ENCODE measurements at places on chromosomes 2 and 18.

DNA sequence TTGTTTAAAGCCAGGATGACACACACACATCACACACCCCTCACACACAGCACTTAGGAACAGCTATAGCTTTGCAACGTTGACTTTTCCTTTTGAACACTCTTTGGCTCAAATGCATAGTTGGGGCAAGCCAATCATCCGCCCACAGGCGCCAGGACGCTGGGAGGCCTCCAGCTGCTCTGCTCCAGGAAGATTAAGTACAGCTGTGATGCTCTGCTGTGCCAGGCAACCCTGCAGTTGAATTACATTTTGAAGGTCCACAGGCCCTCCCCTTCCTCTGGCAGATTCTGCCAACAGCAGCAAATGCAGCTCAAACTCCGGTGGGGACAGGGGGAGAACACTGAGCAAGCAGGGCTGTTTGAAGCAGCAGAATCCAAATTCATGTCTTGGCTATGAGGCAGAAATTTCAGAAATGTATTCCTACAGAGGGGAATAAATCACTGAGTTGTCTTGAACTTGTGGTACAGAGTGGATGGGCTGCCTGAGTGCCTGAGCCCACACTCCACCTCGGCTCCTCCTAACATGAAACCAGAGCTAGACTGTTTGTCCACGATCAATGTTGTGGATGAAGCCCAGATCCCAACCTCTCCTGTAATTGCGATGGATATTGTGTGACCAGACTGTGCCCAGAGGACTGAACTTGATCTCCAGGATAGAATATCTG, 86.5 kb upstream of the PPP1CB start:
- peak; percentile 65 for DNase-seq

- DNase-seq = no peak
Observed at GRCh38 chr2:233798335-233799086, 20.4 kb downstream of the MROH2A start.

DNA sequence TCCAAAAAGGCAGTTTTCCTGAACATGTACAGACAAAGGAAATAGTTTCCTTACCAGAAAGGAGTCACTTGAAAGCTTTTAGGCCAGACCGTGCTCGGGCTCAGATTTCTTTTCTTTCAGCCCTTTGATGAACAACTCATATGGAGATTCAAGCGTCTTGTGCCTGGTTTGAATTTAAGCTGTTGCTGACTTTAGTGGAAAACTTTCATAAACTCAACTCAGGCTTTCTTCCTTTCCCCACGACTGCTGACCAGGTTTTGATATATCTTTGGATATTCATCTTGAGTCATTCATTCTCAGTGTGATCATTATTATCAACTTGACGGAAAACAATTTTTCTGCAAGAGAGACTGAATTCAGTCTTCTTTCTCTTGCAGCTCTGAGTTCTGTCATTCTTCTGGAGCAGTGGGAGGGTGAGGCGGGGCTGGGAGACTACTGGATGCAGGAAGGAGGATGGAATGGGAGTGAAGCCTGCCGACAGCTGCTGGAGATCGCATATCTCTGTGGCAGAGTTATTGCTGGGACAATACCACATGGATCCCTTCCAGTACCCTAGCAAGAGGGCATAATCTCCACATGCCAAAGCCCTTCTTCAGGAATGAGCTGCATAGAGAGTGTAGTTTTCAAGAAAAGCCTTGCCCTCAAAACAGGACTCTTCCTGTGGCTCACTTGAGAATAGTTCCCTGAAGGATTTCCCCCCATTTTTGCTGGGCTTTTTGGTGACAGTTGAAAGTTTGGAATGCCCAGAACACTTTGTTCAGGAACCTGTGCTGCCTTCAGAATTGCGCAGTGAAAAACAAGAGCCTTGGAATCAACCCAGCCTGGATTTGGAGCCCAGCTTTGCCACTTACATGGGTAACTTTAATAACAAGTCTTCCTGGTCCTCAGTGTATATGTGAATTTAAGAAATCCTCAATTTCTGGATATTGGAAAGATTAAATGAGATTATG, 364.4 kb downstream of the ZNF521 start:
- DNase-seq = no peak

- DNase-seq = no peak
Observed at GRCh38 chr2:40658941-40659340, 207.1 kb upstream of the SLC8A1 start.

GRCh38 chr2:228516019-228516418, 334.5 kb upstream of the SPHKAP start:
- no peak for DNase-seq

GRCh38 chr2:75523313-75524275, 37.1 kb downstream of the EVA1A start:
- DNase-seq = no peak

DNA sequence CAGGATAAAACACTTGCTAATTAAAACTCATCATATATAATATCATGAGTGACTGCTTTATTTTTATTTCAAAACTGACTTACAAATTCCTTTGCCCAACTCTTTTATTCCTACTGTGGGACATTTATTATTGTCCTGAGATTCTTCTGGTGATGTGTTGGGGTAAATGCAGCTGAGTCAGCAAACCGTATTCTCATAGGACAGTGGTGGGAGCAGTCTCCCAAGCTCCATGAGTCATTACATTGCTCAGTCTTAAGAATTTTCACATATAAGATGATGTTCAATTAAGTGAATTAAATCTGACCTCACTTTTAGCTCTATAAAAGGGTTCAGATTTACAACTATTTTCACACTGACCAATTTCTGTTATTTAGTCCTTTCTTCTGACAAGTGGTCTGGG, 1530.7 kb downstream of the LRP1B start:
- DNase-seq = no peak

DNA sequence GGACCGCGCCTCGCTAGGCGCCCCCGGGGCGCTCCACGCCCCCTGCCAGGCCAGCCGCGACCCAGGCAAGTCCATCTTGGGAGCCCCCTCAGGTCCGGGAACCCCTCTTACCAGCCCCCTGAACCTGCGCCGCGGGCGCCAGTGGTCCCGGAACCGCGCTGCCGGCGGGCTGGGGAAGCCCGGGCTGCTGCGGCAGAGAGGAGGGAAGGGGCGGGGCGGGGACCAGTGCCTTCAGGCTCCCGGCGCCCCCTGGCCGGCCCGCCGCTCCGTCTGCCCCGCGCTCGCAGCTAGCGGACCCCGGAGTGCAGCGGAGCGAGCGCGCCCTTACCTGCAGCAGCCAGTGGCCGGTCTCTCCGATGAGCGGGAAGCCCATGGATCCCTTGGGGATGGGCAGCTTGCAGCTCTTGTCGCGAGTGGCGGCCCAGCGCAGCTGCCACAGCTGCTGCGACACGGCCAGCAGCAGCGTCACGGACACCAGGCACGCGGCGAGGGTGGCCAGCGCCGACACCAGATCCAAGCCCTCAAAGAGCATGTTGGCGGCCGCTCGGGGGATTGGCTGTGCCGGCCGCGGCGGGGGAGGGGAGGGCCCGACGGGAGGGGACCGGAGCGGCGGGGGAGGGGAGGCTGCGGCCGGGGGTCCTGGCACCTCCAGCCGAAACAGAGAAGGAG, at the start of gene CYP26B1:
CYP26B1 (minus strand) TSS at position 560 of the 669 bp plus-strand sequence; CDS start at position 532, 28 bp downstream.
- DNase-seq = peak; percentile 70

DNA sequence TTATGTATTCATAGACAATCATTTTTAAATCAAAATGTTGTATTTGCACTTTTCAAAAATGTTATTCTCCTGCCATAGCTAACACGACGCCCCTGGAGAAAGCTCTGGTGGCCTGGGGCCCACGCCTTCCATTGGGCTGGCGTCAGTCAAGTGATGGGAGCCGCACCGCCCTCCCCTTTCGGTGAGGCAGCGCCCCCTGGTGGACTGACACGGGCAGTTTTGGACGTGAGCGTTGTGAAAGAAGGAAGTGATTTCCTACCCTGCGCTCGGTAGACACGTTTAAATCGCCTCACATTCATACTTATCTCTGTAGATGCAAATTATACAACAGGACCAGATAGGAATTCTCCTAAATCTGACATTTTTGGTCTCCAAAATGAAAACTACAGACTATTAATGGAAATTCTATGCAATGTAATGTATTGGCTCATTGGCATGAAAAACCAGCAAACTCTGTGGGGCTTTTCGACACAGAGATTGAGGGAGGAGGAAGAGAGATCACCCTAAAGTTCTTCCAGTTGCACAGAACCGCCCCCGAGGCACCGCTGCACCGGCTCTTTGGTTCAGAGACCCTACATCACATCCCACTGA, 326.2 kb upstream of the SOX11 start:
- DNase-seq = peak; percentile 40

DNA sequence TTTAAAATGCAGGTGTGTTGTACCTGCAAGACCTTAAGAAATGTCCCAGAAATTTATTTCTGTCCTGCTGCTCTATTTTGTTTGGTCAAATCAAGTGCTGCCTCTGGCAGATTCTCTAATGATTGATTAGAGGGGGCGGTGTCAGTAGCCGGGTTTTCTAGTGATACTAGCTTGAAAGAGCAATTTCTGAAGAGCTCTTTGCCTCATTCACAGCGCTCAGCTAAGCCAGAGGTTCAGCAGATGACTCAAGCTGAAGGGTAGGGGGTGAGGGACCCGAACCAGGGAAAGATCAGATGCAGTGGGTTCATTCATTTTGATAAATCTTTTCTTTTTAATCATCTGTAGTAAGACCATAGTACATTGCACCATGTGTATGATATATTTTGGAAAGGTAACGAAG, 15.0 kb downstream of the ZBTB7C start:
- no peak for DNase-seq

- no peak for DNase-seq
Observed at GRCh38 chr18:59419386-59419785, 60.3 kb upstream of the LMAN1 start.

- DNase-seq = no peak
Observed at GRCh38 chr2:110994250-110994961, 126.3 kb upstream of the BCL2L11 start.

GRCh38 chr2:207432453-207432852, 97.3 kb upstream of the CREB1 start:
- no peak for DNase-seq
